ENCODE measurements at places on chromosomes 11 and 22.

- no peak for DNase-seq
These were observed 75.3 kb upstream of the CREB3L1 start for GRCh38 chr11:46202149-46202548.

DNA sequence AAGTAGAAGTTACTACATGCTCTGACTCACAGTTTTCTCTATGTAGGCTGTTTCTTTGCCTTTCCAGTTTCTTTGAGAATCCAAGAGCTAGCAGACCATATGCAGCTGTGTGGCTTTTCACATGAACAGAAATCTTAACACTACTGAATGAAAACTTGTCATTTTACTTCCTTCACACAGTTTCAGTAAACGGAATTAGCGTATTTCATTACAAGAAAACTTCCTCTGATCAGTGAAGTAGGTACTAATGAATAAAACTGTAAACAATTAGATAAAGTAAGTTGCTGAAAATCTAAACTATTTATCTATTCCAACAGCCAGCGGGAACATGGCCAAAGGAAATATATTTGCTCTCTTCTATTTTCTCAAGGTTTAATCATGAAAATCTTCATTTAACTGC, 953.2 kb downstream of the LRRC4C start:
- DNase-seq: no peak

DNA sequence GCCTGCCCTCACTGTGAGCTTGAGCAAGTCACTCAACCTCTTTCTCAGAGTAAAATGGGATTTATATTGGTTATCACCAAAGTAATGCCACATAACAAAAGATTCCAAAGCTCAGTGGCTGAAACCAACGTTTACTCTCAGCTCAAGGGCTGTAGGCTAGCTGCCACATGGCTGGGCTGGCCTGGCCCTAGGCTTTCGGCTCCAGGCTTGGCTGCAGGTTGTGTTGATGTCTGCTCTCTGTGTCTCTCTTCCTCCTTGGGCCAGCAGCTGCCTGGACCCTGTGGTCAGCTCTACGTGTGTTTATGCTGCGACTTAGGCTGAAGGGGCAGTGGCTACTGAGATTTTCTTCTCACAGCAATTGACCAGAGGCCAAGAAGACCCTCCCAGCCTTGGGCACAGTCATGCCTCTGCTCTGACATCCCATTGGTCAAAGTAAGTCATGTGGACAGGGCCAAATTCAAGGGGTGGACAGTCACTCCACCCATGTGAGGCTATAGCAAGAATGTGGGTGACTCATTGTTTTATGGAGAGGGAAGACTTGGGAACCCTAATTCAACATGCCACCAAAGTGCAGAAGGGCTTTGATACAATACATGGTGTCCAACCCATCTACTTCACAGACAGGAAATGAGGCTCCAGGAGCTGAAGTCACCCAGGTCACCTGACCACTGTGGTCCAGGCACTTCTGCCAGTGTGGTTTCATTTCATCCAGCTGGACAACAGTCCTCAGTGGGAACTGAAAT, 90.6 kb downstream of the TSPAN18 start:
- no peak for DNase-seq

GRCh38 chr22:45010532-45010900, 711 bp upstream of the PHF21B start:
- no peak for DNase-seq

GRCh38 chr22:33720166-33720878, 200.0 kb downstream of the LARGE1 start:
- DNase-seq: no peak

GRCh38 chr11:45102810-45103621, 43.4 kb upstream of the PRDM11 start:
- peak; percentile 63 for DNase-seq

DNA sequence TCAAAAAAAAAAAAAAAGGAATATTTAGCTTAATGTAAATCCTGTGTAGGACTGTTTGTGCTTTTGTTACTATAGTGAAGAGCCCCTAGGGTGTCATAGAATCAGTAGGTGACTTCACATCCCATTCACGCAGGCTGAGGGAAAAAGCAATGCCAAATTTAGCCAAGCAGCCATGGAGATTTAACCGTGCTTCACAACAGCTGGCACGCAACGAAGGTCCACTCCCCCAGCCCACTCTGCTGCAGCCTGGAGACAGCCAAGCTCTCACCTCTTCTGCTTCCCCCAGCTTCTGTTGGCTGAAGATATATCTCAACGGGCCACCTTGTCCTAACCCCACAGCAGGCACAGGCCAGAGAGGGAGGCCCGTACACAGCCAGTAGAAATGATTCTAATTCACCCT, 78.8 kb upstream of the BID start:
- DNase-seq: no peak

GRCh38 chr11:116334596-116334995, 438.2 kb downstream of the BUD13 start:
- no peak for DNase-seq

- no peak for DNase-seq
These were observed 1.4 kb downstream of the KDM2A start for GRCh38 chr11:67120456-67120855.

GRCh38 chr11:26017322-26017860, 314.5 kb upstream of the ANO3 start:
- DNase-seq: no peak

DNA sequence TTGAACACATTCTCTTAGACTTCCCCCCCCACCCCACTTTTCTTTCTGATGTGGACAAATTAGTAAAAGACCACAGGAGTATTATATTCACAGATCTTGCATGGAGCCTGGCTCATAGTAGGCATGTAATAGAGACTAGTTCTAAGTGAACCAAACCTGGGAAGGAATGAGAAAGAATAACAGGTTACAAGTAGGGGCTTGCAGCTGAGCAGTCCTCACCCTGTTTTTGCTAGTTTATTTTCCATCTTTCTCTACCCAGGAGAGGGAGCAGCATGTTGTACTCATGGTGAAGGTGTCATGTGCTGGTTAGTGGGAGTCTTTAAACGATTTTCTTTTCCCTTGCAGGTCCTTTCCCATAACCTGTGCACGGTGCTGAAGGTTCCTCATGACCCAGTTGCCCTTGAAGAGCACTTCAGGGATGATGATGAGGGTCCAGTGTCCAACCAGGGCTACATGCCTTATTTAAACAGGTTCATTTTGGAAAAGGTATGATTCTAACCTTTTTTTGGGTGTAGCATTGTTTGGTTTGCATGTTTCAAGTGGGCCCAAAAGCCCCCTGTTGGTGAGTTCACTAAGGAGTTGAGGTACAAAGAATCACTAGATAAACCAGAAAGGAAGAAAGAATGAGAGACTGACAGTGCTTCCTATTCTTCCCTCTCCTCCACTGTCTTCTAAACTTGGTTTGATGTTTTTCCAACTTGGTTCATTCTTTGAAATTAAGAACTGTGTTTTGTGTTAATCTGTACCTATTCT, 30.1 kb downstream of the SWAP70 start:
- no peak for DNase-seq

DNA sequence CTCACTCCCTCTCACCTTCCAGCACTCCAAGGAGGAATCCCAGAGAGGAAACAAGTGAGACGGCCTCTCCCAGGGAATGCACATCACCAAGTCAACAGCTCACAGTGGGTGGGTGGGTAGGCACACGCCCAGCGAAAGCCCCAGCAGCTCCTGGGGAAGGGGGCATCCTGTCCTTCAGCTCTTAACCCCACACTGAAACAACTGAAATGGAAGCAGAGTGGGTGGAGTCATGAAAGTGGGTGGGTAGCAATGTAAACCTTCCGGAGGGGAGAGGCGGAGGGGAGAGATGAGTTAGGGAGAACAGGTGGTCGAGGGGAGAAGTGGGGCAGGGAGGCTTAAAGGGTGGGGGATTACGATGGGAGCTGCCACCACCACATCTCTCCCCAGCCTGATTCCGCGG, 5.4 kb downstream of the MCHR1 start:
- DNase-seq: no peak

- DNase-seq: no peak
These were observed 146.8 kb downstream of the MAML2 start for GRCh38 chr11:96196181-96196662.

- no peak for DNase-seq
These were observed 420.7 kb upstream of the CADM1 start for GRCh38 chr11:115924744-115925567.

DNA sequence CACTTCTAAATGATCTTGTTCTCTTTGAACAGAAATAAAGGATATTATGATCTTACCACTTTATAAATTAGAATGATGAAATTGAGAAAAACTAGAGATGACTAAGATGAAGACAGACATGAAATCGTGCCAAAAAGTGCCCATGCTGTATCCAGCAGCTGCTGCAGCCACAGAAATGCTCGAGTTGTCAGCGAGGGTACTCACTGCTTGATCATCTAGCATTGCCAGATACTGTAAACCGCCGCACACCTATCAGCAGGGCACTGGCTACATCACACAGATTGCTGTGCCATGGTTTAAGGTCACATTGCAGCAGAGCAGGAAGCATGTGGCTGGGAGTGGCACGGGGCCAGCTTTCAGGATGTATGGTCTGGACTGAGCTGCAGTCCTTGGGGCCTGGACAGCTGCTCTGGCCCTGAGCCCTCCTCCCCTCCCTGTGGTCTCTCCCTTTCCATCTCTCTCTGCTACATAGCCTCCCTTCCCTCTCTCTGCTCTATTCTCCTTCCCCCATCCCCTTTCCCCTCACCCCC, 51.0 kb upstream of the SEPTIN5 start:
- DNase-seq: peak; percentile 13

DNA sequence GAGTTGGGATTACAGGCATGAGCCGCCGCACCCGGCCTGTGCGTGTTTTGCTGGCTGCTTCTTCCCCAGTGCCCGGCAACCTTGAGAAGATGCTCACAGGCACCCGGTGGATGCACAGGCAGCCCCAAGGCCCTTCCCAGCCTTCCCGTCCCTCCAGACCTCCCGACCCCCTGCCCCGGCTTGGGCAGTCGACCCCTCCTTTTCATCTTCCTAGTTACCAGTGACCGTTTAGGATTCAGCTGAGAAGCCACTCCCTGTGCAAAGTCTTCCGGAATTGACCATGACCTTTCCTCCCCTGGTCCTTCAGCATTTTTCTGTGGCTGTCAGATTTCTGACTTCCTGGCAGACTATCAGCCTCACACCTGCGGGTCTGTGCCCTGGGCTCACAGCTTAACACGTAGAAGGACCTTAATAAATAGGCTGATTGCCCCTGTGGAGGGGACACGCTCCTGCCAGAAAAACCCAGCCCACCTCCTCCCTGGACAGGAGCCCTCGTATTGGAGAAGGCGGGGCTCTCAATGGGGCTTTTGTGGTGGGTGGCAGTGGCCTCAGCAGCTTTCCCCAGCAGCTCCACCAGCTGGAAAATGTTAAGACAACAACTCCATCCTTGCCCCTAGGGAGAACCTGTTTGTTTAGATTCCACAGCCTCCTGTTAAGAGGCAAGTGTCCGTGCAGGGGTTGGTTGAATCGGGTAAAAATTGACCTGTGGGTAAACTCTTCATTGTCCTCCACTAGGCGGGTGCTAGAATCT, 10.4 kb upstream of the ANO1 start:
- DNase-seq: no peak

DNA sequence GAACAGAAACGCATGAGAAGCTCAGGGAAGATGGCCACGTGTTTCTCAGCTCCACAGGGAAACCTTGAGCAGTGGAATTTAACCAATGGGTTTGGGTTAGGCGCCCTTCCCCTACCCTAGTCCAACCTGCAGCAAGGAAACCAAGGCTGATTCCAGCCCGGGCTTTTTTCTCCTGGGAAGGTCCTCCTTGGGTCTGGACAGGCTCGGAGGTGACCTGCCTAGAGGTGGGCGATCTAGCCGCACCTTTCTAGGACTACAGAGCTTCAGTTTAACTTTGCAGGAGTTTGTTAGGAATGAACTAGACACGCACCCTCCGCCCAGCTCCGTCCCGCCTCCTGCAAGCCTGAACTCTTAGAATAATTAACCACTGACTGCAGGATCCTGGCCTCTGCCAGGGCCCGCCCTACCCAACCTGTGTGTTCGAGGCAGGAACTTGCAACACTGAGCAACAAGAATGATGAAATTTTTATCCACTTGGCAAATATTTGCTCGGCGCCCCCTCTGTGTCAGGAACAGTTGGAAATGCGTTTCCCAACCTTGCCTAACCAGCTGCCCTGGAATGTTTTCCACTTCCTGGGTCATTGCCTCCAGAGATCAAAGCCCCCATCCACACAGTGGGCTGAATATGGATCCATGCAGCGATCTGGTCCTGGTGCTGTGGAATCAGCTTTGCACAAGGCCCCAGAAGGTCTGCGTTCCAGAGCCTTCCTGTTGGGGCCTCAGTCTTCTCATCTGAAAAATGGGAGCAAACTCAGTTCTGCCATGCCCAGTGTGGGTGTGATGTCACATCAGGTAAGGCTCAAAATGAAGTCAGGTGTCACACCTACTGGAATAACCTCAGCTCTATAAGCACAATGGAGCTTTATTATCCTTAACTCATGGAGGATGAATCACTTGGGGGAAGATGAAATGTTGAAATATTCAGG, 13.3 kb downstream of the MPST start:
- DNase-seq: no peak

GRCh38 chr22:45317551-45318167, 7.9 kb downstream of the FAM118A start:
- no peak for DNase-seq

GRCh38 chr11:30150425-30150824, 80.4 kb upstream of the FSHB start:
- no peak for DNase-seq

- peak; percentile 80 for DNase-seq
These were observed 638 bp upstream of the PITPNM1 start for GRCh38 chr11:67505605-67506396.

GRCh38 chr22:27419473-27419872, 382.1 kb downstream of the MN1 start:
- DNase-seq: no peak

DNA sequence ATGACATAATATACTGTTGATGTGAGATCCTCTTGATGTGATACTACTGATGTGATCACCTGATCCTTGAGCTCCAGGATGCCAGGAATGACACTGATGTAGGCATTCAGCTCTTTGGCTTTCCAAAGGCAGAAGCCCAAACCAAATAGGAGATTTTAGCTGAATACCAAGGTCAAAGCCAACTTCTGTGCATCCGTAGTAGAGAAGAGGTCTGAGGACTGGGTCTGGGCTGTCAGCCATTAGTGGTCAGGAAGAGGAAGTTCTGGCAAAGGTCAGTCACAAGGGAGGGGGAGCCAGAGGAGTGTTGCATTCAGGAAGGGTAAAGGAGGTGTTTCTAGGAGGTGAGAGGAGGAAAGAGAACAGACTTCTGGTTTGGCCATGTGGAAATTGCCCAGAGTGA, 53.4 kb upstream of the PARVG start:
- no peak for DNase-seq

GRCh38 chr11:11036185-11036847, 178.5 kb upstream of the ZBED5 start:
- DNase-seq: no peak

DNA sequence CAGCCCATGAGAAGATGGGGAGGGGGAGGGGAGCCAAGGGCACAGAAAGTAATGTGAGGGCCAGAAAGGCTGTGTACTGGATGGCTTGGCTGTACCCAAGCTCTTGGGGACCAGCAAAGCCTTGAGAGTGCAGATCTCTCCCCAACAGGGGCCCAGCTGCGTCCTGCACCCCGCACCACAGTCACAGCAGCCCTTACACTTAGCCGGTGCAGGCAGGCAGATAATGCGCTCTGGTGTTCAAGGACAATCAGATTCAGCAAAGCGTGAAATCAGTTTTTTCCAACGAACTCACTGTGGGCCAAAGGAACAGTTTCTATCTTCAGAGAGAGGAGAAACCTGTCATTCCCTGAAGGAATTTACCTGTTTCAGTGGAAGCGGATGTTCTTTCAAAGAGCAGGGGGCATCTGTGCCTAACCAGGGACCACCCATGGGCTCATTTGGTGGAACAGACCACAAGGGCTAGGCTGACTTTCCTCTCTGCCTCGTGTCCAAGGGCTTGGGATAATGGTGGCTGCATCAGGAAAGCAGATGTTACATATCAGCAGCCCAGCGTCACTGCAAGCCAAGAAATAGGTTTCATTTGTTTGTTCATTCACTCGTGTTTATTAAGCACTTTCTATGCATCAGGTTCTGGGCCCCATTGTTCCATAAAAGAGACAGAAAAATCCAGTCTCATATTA, 81.2 kb upstream of the SPON1 start:
- DNase-seq: no peak

Measured in NCI-H1417 (cell line).